ENCODE measurements at places on chromosomes 12 and 14. TPM values are rescaled to one million over a fixed set of nuclear protein-coding genes. Genes with fewer than 3 reads are reported as not detected.

Gene C12orf50
- polyA plus RNA-seq, result 0.04 TPM

Gene IL26
- 0.10 TPM for polyA plus RNA-seq

Gene TAS2R19
- 0.87 TPM for polyA plus RNA-seq

GRCh38 chr12:96007729-96008128 lies 11.6 kb upstream of the HAL start:
- no peak overlapping the region for H3K4me3 ChIP-seq
- DNase-seq, result no peak
- no peak overlapping the region for H3K27ac ChIP-seq
- no peaks in the 10 kb centered on the region for H3K27me3 ChIP-seq
- no peaks in the 10 kb centered on the region for H3K4me1 ChIP-seq
- peaks cover 66% of the 10 kb centered on the region for H3K36me3 ChIP-seq

DNA sequence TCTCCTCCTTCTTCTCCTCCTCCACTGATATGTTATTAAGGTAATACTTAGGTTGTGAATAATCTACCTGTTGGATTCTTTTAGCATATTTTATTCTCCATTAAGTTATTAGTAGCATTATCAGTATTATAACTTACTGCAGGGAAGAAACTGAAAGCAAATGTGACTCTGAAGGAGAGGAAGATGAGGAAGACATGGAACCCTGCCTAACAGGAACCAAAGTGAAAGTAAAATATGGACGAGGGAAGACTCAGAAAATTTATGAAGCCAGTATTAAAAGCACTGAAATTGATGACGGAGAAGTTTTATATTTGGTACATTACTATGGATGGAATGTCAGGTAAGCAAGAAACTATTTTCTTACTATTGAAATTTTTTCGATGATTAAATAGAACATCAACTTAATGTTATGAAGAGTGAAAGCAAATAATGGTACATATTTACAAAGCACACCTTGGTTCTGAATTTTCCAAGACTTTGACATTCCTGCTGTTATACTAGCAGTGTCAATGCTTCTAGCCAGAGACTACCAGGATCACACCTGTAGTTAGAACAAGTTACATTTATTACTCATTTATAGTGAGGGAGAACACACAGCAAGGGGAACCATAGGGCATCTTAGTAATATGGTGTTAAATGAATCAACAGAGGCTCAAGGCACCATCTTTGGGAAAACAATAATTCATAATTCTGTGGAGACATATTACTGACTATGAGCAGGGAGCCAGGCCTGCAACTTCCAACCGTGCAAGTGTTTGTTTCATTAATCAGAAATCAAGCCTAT lies 42.0 kb upstream of the TOMM20L start:
- H3K4me1 ChIP-seq, result no peaks in the 10 kb centered on the region
- no peak for DNase-seq
- no peaks in the 10 kb centered on the region for H3K27me3 ChIP-seq
- H3K4me3 ChIP-seq, result no peak overlapping the region

Measured in large intestine (tissue), 12 donors.